PC-3 (cell line): ENCODE measurements at places on chromosomes 1 and 21. TPM values are rescaled to one million over a fixed set of nuclear protein-coding genes. Genes with fewer than 3 reads are reported as not detected.
A peak's percentile ranks its signal among the peaks of the same experiment; 100 is the strongest.

The PRELP gene
- total RNA-seq, result not detected in 2 replicates

The GPR37L1 gene
- total RNA-seq, result 0.04 TPM in 1 of 2 replicates, not detected in the other

The CFAP141 gene
- not detected in 2 replicates for total RNA-seq

The MEX3A gene
- total RNA-seq, result 12.9 and 14.7 TPM in 2 replicates

The TPR gene
- total RNA-seq, result 39.3 and 48.0 TPM in 2 replicates

The VWA5B1 gene
- total RNA-seq, result not detected in 2 replicates

DNA sequence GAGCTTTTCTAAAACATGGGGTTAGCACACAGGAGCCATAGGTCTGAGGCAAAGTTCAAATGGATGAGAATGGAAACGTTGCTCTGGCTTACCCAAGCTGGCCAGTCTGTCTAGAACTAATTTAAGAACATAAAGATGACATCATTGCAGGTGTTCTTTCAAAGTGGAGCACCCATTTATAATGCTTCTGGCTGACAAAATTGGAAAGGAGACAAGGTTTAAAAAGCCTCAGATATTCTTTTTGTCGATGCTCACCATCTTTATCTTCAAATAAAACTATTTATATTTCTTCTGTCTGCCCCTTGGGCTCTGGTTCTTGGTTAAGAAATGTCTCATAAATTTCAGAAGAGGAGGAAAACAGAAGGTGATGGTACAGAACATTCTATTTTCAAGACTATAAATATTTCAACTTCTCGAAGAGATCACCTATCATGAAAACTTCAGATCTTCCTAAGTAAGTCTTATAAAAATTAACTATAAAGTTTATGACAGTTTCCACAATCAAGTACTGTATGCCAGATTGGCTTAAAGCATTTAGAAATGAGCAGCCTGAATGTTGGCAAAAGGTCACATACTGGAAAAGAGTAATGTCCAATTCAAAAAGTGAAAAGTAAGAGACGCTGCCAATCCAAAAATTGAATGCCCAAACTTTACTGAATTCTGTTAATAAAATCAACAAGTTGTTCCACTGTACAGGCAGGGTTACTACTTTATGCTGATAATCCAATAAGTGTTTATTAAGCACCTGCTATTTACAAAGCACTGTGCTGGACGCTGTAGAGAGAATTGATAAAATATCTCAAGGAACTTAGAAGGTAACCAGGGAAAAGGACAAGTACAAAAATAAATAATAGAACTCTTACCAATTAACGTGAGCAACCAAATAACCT, 92.0 kb downstream of the ETS2 start:
- DNase-seq, result no peak

DNA sequence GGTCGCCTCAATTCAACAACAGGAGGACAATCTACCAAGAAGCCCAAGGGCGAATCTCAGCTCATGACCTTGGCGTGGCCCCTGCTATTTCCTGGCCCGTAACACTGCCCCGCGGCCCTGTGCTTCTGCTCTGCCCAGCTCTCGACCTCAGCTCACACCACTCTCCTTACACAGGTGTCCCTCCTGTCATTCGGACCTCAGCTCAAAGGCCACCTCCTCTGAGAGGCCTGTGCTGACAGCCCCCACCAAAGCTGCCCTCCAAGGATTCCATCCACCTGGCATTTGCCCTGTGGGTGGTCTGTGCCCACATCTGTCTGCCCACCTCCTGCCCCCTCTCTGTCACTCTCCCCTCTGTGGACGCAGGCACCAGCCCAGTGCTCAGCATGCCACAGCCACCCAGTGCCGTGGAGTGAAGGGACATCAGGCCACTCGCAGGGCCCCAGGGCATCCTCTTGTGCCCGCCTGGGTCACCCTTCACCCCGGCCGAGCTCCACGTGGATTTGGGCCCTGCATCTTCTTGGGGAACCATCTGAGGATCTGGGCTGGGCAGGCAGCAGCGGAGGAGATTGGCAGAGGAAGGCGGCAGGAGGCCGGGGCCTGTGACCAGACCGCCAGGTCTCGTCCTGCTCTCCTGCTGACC, 70.3 kb downstream of the DHRS3 start:
- DNase-seq, result no peak

GRCh38 chr1:16042096-16042495, 1.5 kb upstream of the CLCNKB start:
- no peak for DNase-seq

GRCh38 chr1:14994841-14995437, 158.6 kb upstream of the TMEM51 start:
- DNase-seq, result no peak

- no peak for DNase-seq
Measured at GRCh38 chr1:235270625-235271024, 57.4 kb downstream of the ARID4B start.

GRCh38 chr1:241645199-241645598, 5.0 kb upstream of the CHML start:
- DNase-seq, result no peak

DNA sequence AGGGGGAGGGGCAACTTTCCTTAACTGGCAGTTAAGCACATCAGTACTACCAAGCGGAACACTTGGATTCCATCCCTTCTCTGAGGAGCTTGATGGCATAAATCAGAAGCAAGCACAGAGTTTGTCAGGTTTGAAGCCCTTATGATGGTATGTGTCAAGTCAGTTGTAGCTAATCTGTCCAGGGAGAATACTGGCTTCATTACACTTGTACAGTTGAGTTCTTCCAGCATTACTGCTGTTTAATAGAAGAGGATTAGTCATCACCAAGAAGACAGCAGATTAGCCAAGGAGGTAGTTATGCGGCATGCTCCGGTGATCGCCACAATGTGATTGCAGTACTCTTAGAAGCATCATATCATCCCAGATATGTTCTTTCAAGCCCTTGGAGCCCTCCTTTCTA, 2.1 kb upstream of the TDRD5 start:
- no peak for DNase-seq

GRCh38 chr1:239262538-239262937, 123.8 kb upstream of the CHRM3 start:
- DNase-seq, result peak; percentile 37

DNA sequence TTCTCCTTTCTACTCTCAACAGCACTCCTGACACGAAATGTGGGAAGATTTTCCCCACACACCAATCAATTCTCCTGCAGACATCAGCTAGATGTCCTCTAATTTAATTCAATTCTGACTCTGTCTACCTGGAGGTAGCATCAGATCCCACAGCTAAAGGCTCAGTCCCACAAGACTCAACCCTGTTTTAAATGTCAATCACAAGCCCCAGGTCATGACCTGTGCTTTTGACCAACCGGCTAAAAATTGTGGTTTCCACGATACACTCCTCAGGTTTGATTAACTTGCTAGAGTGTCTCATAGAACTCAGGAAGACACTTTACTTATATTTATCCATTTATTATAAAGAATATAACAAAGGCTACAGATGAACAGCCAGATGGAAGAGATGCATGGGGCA, 27.4 kb downstream of the IL23R start:
- no peak for DNase-seq

DNA sequence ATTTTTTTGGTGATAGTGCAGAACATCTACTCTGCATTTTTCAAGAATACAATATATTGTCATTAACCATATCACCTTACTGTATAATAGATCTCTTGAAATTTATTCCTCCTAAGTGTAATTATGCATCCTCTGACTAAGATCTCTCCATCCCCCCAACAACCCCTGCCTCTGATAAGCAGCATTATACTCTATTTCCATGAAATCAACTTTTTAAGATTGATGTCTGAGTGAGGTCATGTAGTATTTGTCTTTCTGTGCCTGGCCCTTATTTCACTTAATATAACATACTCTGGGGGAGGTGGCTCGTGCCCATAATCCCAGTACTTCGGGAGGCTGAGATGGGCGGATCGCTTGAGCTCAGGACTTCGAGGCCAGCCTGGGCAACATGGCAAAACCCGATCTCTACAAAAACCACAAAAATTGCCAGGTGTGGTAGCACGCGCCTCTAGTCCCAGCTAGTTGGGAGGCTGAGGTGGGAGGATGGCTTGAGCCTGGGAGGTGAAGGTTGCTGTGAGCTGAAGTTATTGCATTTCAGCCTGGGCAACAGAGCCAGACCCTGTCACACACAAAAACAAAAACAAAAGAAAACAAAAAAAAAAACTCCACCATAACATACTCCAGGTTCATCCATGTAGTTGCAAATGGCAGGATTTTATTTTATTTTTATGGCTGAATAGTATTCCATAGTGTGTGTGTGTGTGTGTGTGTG, 5.7 kb downstream of the ACOT11 start:
- no peak for DNase-seq

DNA sequence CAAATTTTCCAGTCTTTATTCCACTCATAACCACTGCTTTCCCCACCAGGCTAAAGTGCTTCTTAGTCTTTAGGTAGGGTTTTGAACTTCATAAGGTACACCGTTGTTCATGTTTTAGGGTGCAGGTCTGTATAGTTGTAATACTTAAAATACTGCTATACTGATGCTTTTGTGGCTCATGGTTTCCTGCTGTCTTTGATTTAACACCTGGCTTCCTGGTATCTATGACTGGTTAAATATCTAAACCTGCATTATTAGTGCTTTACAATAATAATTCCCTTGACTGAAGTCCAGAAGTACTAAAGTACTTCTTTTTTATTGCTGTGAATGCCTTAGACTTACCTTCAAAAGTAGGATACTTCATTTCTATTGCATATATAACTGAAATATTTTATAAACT, 384.7 kb downstream of the SRGAP2C start:
- no peak for DNase-seq

- DNase-seq, result no peak
Measured at GRCh38 chr1:16433030-16433429, 4.2 kb downstream of the SPATA21 start.

DNA sequence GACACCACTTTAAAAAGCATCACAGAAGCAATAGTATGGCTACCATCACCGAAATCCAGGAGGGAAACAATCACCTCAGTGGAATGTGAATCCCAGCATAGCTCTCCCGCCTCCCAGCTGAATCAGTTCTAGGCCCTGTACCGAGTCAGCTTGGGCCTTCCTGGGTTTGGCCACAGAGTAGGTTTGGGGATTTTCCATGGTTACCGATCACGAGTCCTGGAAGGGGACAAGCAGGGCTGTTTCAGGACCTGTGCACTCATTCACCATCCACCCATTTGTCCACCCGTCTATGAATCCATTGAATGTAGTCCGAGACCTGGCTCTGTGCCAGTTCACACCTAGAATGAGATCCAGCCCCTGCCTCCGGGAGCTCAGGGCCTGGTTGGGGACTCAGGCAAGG, 94.2 kb downstream of the ARHGEF10L start:
- DNase-seq, result peak; percentile 59

DNA sequence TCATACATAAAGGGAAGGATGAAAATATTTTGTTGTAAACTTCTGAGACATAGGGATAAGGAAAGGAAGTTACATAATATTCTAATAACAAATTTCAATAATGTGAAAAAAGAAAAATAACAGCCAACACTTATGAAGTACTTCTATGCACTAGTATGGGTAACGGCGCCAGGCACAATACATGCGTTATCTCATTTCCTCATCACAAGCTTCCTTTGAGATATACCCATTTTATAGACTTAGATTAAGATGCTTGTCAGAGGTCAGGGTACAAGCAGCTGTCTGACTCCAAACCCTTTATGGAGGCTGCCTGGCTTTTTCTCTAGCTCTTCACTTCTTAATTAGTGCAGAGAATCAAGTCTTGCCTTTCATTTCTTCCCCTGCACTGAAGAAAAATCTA, 41.3 kb downstream of the TCP10L start:
- no peak for DNase-seq

DNA sequence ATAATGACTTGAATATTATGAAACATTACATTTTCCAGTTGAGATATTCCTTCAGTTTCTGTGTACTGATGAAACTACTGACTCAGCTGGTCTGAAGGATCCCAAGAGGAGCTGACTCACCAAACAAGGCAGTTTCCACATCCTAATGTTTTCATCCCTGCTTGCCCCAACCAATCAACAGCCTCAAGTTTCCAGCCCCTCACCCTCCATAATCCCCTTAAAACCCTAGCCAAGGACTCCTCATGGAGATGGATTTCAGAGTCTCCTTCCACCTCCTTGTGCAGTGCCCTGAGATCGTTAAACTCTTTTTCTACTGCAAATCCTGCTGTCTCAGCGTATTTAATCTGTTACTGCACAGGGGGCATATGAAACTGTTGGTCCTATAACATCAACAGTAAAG, 83.1 kb upstream of the HAO2 start:
- peak; percentile 47 for DNase-seq

GRCh38 chr21:24275616-24276015, 1331.7 kb downstream of the MRPL39 start:
- no peak for DNase-seq

GRCh38 chr1:26035959-26036755, 9.8 kb downstream of the SLC30A2 start:
- DNase-seq, result peak; percentile 83

DNA sequence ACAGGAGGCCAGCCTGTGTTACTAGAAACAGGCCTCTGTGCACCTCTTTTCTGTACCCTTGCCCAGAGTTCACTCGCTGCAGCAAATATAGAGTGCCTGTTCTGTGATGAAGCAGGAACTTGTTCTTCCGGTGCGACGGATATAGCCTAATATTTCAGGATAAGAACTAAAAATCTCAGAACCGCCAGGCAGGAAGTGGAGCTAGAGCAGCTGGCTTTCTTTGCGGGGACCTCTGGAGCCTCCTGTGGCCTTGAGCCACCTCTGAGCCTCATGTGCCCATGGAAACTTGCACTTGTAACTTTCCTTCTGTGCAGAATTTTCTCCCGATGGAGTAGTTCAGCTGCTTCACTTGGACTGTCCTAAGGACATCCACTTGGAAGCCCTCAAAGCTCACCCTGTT, 44.5 kb upstream of the VAMP3 start:
- no peak for DNase-seq

DNA sequence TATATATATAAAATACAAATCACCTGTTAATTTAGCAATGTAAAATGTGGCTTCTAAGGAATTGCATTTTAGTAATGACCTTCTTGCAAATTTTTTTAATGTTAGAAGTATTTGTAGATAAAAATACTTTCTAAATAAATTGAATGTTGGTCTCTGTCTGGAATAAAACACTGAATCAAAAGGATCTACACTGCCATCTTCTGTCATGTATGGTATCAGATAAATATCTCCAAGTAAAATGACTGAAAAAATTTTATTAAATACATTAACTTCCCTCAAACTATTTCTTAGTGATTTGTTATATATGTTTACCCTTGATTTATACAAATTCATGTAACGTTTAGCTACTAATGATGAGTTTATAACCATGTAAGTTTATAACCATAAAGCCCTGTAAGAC, 2029.3 kb downstream of the MRPL39 start:
- DNase-seq, result no peak

DNA sequence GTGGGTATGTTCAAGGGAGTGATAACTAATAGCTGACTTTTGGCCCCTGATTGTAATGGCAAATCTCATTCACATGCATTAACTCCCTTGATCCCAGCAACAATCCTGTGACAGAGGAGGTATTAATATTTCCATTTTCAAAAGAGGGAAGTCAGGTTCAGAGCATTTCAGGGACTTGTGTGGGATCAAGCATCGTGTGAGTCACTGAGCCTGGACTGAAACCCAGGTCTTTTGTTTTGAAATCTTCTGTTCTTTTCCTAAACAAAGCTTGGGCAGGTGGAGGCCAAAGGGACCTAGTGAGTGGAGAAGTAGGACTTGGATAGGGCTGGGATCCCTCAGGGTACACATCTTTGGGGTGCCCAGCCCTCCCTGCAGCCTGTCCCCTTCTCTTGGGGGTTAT, 37.9 kb downstream of the ETNK2 start:
- DNase-seq, result no peak
